Adipocyte (in vitro differentiated cells): ENCODE measurements at places on chromosomes 6 and 20.

DNA sequence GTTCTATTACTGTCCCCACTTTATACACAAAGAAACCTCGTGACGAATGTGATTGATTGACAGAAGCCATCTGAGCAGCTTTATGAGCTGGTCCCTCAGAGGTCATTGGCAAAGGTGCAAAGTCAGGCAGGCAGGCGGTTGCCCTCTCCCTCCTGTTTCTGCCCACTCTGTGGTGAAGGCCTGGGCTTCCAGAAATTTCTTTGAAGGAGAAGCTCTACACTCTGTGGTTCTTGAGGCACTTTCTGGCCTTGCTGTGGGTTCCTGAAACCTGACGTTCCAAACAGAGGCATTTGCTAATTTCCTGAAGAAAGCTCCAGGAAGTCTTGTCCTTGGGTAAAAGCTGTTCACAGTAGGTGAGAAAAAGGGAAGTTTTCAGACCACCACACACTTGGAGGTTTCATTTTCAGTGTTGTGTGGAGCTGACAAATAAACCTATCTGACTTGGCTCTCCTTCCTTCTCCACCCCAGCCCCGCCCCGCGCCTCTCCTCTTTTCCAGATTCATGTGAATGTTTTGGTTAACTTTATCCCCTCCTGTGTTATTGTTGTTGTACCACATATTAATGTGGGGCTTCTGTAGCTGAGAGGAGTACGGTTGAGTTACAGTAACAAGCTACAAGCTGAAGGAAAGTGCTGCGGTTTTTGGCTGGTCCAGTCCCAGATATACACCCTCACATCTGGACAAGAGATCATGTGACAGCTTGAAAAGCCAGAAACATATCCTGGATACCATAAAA lies 274.1 kb downstream of the CLIC5 start:
- peak; percentile 53 for DNase-seq

DNA sequence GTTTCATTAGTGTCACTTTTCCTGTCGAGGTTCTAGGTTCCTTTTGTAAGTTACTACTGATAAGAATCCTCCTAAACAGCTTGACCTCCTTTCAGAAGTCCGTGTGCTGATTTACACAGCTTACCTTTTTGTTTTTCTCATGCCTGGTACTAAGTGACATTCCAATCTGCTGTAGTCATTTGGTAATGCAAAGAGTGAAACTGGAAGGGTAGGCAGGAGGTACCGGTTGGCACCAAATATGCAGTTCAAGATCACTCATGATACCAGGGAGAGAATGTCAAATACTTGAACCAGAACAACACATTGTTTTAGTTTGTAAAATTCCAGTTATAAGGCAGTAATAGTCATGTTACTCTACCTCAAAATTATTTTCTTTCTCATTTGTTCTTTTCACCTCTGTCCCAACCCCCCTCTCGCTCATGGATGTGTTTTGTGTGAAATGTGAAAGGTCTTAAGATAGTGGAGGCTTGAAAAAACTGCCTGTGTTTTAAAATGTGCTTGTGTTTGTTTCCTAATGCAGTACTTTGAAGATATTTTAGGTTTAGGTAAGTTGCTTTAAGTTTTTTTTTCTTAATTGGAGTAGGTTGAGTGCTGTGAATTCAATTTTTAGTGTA lies 23.2 kb downstream of the AFDN start:
- DNase-seq: peak; percentile 22

- peak; percentile 58 for DNase-seq
Observed at GRCh38 chr6:132715204-132715603, 1.3 kb upstream of the VNN1 start.

DNA sequence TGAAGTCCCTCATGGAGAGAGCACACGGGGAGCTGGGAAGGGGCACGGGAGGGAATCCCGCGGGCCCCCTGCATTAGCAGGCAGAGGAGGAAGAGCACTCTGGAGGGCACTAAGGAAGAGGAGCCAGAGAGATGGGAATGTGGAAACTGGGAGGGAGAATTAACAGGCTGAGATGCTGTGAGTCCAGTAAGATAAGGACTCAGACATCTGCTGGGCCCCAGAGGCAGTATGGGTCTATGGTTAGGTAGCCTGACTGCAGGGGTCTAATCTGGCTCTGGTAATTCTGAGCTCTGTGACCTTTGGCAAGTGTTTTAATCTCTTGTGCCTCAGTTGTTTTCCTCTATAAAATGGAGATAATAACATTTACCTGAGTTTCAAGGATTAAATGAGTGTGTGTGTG lies 15.7 kb upstream of the SRSF3 start:
- DNase-seq: no peak

- no peak for DNase-seq
Observed at GRCh38 chr20:16378712-16379370, 194.4 kb downstream of the KIF16B start.

GRCh38 chr6:74578339-74578738 lies 627.5 kb downstream of the COL12A1 start:
- DNase-seq: peak; percentile 78

DNA sequence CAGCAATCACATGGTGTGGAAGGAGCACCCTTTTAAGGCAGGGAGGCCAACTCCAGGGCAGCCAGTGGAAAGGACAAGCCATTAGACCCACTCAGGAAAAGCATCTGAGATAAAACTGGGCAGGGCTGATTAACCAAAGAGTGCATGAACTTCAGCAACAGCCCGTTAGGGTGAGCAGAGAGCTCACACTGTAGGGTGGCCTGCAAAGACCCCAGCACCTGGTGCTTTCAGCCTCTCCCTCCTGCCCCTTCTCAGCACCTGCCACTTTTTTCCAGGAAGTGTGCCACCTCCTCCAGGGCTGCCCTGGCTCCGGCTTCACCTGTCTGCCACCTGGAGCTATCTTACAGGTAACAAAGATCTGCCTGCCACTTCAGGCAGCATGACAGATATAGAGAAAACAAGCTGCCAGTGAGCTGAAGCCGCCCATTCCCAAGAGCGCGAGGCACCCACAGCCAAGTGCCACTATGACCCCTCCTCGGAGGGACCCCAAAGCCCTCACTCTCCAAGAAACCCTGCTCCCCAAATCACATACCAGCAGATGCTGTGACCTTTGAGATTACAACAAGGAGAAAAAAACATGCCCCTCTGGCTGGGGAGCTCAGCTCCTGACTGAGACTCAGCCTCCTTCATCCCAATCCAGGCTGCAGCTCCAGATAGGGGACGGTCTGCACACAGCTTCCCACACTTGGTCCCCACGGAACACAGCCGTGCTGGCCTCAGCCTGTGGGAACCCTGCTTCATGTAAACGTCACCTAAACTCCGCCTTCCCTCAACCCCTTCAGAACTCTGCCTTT lies 71.2 kb downstream of the ABHD12 start:
- DNase-seq: no peak

- peak; percentile 4 for DNase-seq
Observed at GRCh38 chr20:61117725-61118124, 134.3 kb upstream of the CDH4 start.

GRCh38 chr6:39530201-39530759 lies 194.9 kb downstream of the KIF6 start:
- peak; percentile 48 for DNase-seq

- DNase-seq: no peak
Observed at GRCh38 chr6:51339728-51340127, 521.1 kb downstream of the TFAP2B start.

DNA sequence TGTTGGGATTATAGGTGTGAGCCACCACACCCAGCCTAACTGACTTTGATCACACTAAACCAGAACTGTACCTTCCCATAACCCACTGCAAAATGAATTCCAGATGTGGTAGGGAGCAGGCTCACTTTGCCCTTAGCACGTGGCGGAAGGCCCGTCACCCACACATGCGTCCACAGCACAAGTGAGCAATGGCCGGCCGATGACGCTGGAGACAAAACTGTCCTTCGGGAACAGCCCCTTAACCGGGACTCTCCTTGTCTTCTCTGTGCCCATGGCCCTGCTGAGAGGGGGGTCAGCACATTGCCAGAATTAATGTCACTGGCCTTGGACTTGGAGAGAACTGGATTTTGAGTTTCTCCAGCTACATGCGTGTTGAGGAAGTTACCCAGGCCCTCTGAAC lies 107.2 kb downstream of the TOX2 start:
- DNase-seq: no peak

DNA sequence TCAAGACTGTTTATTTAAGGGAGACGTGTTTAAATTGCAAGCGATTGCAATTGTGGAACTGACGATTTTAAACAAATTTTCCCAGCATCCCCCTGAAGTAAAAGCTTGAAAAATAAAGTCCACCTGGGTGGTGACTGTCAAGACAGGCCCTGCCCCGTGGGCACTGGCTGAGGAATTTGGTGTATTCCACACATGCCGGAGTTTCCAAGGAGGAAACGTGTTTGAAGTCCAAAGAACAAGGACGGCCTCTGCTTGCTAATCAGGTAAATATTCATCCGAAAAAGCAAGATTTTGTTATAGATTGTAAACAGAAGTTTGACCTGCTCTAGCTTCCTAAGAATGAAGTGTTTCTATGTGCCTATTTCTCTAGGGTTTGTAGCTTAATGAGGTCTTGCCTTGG lies 505.1 kb downstream of the QKI start:
- no peak for DNase-seq

DNA sequence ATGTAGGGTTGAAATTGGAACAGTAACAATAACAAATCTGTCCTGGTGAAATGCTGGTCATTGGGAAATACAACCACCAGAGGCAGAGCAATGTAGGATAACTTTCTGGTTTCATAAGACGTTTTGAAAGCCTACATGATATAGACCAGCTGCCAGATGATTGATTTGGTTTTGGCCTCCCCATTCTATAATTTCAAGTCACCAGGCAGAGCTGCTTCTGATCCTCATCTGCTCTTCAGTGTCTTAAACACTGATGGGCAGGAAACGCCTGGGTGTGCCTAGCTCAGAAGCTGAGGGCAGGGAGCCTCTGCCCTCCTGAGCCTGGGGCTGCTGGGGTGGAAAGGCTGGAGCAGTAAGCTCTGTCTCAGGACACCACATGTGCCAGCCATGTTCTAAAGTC lies 24.5 kb downstream of the DHX35 start:
- peak; percentile 44 for DNase-seq

DNA sequence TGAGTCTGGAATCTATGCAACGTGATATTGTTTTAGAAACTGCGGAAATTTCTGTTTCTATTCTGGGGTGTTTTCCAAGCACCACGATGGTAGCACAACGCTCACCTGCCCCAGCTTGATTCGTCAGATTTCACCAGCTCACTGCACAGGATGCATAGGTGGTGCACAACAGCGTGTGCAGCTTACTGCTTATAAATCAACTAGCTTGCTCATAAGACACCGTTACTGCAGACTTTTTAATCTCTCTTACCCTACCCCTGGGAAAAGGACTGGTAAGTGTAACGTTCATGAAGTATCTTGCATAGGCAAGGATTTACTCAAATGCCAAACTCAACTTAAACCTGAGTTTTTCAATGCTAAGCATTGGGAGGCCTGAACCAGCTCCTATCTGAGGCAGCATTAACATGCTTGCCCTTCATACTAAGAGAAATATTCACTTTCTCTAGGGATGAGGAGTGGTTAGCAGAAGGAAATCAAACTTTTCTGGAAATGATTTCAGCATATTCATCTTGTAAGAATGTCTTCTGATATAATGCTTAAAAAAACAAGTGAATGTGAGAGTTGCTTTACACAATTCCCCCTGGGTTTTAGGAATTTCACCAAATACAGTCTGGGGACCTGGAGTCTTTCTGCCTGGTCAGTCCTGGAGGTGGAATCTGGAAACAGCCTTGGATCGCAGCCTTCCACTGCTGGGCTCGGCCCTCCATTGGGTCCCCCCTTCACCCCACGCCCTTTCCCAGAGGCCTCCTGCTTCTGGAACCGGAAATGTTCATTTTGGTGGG lies 100.6 kb downstream of the DACT2 start:
- peak; percentile 0 for DNase-seq

GRCh38 chr6:147826698-147827097 lies 318.2 kb downstream of the SAMD5 start:
- no peak for DNase-seq

DNA sequence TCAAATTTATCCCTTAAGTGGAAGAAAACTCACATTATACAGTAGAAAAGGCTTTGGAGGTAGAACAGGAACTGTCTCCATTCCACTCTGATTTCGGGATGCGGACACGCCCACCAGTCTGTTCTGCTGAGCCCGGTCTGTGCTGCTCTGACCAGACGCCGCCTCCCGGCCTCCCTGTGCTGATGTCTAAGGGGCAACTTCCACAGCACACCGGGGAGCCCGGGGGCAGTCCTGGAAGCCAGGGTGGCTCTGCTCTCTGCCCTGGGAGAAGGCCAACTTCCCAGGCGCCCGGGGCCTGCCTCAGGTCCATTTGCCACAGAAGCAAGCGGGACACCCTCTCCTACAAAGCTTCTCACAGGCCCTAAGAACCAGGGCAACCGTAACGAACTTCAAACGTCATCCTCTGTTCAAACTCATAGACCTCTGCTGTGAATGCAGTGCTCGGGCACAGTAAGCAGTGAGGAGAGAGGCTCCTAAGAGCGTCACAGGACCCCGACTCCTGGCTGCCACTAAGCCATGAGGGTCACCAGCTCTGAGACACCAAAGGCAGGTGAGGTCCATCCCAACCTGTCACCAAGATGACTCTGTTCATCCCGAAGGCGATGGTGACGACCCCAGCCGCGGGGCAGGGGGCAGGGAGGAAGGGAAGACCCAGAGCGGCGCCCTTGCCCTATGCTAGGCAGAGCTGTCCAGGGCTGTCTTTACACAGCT lies 5.6 kb downstream of the TAF4 start:
- no peak for DNase-seq

DNA sequence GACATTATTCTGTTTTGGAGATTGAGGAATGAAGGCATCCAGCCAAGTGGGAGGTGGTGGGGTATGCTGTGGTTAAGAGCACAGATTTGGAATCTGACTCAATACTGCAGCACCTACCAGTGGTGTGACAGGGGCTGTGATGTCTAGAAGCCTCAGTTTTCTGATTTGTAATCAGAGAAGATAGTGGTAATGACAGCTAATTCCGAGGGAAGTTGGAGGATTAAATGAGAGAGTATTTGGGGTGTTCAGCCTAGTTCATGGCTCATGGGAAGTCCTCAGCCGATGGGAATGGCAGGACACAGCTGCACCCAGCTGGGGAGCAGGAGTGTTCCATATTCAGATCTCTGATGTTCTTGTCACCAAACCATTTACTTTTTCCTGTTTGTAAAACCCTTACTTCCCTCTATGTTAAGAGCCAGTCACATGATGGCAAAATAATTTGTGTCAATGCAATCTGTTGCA lies 9.3 kb downstream of the SLC9A8 start:
- peak; percentile 83 for DNase-seq

GRCh38 chr20:37699202-37699601 lies 5.4 kb downstream of the CTNNBL1 start:
- DNase-seq: no peak
